ENCODE measurements at places on chromosomes 13 and 19. TPM values are rescaled to one million over a fixed set of nuclear protein-coding genes. Genes with fewer than 3 reads are reported as not detected.

- H3K36me3 ChIP-seq = no peaks in the 10 kb centered on the region
- DNase-seq = no peak
- no peaks in the 10 kb centered on the region for H3K4me1 ChIP-seq
- H3K4me3 ChIP-seq = no peak overlapping the region
- H3K27ac ChIP-seq = no peak overlapping the region
Measured at GRCh38 chr19:18662972-18663732, 20.3 kb upstream of the CRTC1 start.

- H3K27ac ChIP-seq = no peak overlapping the region
- DNase-seq = no peak
- H3K27me3 ChIP-seq = no peaks in the 10 kb centered on the region
Measured at GRCh38 chr13:26007261-26008125, 44.3 kb downstream of the SHISA2 start.

GRCh38 chr13:71979616-71980015, 112.6 kb upstream of the DACH1 start:
- H3K4me1 ChIP-seq = no peaks in the 10 kb centered on the region
- no peaks in the 10 kb centered on the region for H3K27me3 ChIP-seq
- no peak for DNase-seq

The SELENOV gene
- not detected for total RNA-seq
